ENCODE measurements at places on chromosomes 5 and 9. TPM values are rescaled to one million over a fixed set of nuclear protein-coding genes. Genes with fewer than 3 reads are reported as not detected.

JAKMIP2 gene
- total RNA-seq = not detected

BTNL8 gene
- not detected for total RNA-seq

ANKRD34B gene
- 0.03 TPM for total RNA-seq

IFNA2 gene
- total RNA-seq = not detected

PCDHGB7 gene
- total RNA-seq = 0.03 TPM

HAPLN1 gene
- total RNA-seq = not detected

FSTL4 gene
- total RNA-seq = 4.1 TPM

NAIP gene
- total RNA-seq = 0.35 TPM

GABRA6 gene
- total RNA-seq = not detected

All from A549 treated with AZD2906 at 1 μM for 4 hours (cell line).